ENCODE measurements at places on chromosomes 11 and 22. TPM values are rescaled to one million over a fixed set of nuclear protein-coding genes. Genes with fewer than 3 reads are reported as not detected.

DNA sequence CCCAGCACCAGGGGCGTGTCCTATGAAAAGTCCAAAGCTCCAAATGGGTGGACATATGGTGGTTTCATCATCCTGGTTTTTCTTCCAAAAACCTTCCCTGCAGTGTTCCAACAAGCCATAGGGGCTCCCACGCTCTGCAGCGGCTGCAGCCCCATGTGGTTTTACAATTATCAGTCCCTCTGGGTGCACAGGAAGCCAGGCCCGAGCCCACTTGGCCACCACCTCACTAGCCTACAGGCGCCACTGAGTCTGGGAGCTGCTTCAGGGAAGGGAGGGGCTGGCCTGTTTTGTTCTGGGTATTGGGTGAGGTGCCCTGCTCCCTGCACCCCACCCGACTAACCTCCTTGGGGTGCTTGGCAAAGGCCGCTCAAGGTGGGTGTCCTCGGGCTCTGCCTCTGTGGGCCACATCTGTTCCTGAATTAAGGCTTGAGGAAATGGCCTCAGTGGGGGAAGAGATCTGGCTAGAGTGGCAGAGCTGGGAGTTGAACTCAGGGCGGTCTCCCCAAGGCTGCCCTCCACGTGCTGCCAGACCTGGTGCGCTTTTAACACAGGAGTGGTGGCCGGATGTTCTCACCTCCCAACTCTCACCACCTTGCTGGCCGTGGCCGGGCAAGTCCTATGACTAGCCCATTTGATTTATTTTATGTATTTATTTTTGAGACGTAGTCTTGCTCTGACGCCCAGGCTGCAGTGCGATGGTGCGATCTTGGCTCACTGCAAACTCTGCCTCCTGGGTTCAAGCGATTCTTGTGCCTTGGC, 5.3 kb upstream of the CDC42BPG start:
- DNase-seq, result no peak

DNA sequence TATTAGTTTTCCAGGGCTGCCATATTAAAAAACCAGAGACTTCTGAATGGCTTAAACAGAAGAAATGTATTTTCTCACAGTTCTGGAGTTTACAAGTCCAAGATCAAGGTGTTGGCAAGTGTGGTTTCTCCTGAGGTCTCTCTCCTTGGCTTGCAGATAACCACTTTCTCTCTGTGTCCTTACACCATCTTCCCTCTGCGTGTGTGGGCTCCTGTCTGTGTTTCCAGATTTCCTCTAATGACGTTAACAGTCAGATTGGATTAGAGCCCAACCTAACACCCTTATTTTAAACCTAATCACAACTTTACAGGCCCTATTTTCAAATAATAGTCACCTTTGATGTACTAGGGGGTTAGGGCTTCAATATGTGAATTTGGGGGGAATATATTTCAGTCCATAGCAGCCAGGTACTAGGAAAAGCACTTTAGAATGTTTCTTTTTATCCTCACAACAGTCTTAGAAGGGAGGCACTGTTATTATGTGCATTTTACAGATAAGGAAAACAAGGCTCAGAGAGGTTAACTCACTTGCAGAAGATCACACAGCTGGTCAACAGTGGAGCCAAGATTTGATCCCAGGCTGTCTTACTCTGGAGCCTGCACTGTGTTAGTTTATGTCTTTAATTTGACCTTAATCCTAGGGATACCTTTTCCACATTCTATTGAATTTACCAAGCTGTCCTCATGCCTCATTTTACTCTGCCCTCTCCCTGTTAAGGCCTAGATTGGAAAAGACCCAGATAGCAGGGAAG, 116.4 kb upstream of the CRYBB3 start:
- no peak for DNase-seq

GRCh38 chr11:77206264-77207018, 78.4 kb downstream of the MYO7A start:
- DNase-seq, result no peak

DNA sequence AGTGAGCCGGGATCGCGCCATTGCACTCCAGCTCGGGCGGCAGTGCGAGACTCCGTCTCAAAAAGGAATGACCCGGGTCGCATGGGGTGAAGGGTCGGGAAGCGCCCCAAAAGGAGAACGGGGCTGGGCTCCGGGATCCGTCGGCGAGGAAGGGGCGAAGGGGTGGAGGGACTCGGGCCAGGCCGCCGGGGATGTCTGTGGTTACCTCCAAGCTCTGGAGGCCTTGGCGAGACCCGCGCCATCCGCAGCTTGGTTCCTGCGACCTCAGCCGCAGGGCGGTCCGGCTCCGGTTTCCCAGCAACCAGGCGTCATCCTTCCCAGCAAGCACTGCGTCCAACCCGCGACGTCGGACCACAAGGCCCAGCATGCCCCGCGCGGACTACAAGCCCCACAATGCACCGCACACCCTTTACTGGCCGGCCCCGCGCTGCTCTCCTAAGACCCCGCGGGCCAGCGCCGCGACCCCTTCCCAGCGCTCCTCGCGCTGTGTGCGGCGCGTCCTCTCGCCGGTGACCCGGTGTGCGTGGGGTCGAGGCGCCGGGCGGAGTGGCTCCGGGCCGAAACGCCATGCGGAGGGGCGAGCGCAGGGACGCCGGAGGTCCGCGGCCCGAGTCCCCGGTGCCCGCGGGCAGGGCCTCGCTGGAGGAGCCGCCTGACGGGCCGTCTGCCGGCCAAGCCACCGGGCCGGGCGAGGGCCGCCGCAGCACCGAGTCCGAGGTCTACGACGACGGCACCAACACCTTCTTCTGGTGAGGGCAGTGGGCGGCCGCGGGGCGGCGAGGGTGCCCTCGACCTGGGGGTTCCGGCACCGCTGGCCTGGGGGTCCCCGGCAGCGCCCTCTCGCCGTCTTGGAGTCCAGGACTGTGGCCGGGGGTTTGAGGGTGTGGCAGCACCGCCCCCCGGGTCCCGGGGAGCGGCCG, at the start of gene PTDSS2:
PTDSS2 (plus strand) TSS at position 391 of the 920 bp plus-strand sequence; CDS start at position 568, 177 bp downstream.
- peak; percentile 91 for DNase-seq

GRCh38 chr11:77592727-77593126, 3.0 kb downstream of the AQP11 start:
- no peak for DNase-seq

- no peak for DNase-seq
These were observed 1.8 kb downstream of the YWHAH start for GRCh38 chr22:31945971-31946680.

DNA sequence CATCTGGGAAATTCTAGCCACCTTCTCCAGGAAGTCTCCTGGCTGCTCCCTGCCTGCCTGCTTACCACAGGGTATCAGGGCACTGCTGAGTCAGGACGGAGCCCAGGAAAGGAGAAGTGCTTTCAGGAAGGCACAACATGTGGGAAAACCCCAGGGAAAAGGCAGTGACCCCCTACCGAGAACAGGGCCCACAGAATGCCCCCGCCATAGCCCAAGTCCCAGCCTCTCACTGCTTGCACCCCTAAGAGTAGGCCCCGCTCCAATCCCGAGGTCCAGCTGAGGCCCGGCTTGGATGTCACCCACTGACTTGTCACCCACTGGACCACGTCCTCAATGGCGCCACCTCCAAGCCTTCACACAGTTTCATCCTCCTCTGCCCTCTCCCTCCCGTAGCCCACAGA, 34.1 kb downstream of the ARAP1 start:
- no peak for DNase-seq

The LRRC4C gene
- total RNA-seq, result 90.6 TPM

- DNase-seq, result no peak
These were observed 581.9 kb downstream of the SOX6 start for GRCh38 chr11:15774388-15774939.

The HTR3B gene
- 0.31 TPM for total RNA-seq

GRCh38 chr11:128422576-128423370, 164.6 kb downstream of the ETS1 start:
- DNase-seq, result no peak

The OR2D2 gene
- 0.31 TPM for total RNA-seq

GRCh38 chr11:74377689-74378088, 20.5 kb downstream of the PGM2L1 start:
- no peak for DNase-seq

The SLC22A25 gene
- total RNA-seq, result under 0.01 TPM

- DNase-seq, result peak; percentile 75
These were observed 10.4 kb upstream of the C1QTNF6 start for GRCh38 chr22:37198258-37199102.

- no peak for DNase-seq
These were observed 25.0 kb downstream of the METTL15 start for GRCh38 chr11:28133146-28133545.

- DNase-seq, result no peak
These were observed 45.8 kb downstream of the LRRC32 start for GRCh38 chr11:76624500-76625379.

DNA sequence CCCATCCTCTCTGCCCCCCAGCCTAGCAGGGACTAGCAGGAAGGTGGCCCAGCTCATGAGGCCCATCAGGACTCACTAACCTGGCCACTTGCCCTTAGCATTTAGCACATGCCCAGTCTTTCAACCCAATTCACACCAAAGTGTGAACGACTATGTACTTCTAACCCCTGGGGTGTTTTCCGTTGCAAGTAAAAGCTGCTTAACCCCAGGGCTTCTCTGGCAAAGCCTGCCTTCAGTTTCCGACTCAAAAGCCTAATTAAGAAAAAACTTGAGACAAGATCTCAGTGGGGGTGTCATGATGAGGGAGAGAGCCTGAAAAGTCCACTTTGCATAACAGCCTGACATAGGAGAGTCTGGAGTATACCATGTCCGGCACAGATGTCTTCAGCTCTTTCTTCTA, 347.8 kb downstream of the MN1 start:
- DNase-seq, result no peak

GRCh38 chr11:75548595-75549272, 13.3 kb upstream of the SERPINH1 start:
- DNase-seq, result no peak

DNA sequence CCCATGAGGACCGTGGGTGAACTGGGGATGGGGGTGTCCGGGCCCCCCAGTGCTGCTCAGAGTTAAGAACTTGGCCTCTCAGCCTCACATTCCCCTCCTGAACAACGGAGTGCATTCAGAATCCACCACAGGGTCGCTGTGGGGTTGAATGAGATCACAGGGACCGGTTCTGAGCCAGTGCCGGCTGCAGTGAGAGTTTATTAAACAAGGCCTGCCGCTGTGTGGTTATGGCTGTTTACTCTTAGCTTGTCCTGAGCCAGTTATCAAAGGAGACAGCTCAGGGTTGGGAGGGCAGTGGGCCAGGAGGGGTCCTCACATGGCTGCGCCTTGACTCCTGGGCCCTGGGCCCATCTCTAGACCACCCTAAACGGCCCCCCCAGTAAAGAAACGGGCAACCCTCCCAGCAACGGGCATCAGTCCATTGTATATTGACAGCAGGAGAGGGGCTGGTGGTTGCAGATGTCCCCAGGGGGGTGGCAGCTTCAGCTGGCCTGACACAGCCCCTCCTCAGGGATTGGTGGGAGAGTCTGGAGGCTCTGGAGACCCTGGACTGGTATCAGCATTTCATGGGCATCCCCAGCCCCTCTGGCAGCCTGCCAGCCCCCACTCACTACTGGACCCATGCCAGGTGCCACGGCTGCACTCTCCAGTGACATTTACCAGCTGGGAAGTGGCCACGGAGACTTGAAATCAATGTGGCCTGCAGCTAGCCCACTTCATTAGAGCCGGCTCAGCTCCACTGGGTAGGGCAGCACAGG, 15.1 kb upstream of the CABP7 start:
- peak; percentile 33 for DNase-seq

The GGT1 gene
- 2.2 TPM for total RNA-seq

Measured in occipital lobe (tissue), 3 donors.